T-cell (primary cell): ENCODE measurements at places on chromosomes 6 and 20. TPM values are rescaled to one million over a fixed set of nuclear protein-coding genes. Genes with fewer than 3 reads are reported as not detected.

Gene NRN1
- total RNA-seq: 0.33 TPM

Gene SEC23B
- total RNA-seq: 42.1 TPM

DNA sequence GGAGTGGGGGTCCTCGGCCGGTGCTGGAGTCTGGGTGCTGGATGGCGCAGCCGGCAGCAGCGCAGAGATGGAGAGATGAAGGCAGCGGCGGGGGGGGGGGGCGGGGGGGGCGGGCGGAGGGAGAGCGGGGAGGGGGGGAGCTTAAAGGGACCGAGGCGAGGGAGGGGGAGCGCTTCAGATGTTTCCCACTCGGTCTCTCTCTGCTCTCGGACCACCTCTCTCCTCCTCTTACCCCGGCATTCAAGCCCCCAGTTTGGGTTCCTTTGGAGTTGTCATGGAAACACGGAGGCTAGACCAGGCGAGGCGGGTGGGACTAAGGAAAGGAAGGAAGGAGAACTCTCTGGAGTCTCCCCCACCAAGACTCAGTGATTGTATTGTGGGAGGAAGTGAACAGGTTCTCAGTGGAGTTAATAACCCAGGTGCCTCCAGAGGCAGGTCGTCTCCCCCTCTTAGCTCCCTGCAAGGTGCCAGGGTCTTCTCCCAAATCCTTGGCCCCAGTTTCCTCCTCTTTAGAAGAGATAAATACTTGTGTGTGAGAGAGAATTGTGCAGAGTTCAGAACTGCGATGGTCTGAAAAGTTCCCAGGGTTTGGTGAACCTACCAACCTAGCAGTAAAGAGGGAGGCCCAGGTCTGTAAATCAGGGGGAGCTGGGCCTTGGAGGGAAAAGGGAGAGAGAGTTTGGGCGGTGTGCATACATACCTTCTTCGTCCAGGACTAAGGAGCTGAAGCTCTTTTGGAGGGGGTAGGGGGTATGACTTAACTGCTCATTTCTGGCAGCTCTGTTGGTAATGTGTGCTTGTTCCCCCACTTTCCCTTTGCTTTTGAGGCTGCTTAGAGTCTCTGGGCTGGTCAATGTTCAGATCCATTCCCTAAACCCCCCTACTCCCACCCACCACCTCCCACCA is at the start of gene PRRT1:
Gene PRRT1 (minus strand): TSS at position 77 of the 906 bp plus-strand sequence. CDS start 112 bp downstream, outside the sequence.
- peaks cover 6% of the 10 kb centered on the region for H3K4me1 ChIP-seq
- no peaks in the 10 kb centered on the region for H3K36me3 ChIP-seq
- peaks cover 49% of the 10 kb centered on the region for H3K27me3 ChIP-seq
- H3K27ac ChIP-seq: no peak within 1 kb of the TSS

DNA sequence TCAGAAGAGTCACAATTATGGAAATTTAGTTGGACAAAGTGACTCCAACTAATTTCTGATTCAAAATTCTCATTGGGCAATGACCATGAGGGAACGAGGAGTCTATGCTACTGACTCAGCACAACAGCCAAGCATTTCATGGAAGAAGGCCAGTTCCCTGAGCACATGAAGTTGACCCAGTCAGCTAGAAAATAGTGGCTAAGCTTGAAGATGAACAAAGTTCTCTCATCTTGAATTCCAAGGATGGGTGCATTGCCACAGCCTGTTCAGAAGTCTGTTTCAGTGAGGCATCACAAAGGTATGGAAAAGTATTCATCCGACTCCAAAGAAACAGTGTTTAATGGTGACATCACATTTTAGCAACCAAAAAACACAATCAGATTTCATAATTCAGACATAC is 676.9 kb downstream of the HACE1 start:
- H3K4me3 ChIP-seq: no peak overlapping the region
- H3K27ac ChIP-seq: no peak overlapping the region

- H3K4me3 ChIP-seq: no peak overlapping the region
- DNase-seq: no peak
- H3K27me3 ChIP-seq: no peaks in the 10 kb centered on the region
- peaks cover 67% of the 10 kb centered on the region for H3K4me1 ChIP-seq
These were observed 11.0 kb downstream of the PANK2 start for GRCh38 chr20:3900187-3900604.

Gene ARFGEF3
- total RNA-seq: not detected

DNA sequence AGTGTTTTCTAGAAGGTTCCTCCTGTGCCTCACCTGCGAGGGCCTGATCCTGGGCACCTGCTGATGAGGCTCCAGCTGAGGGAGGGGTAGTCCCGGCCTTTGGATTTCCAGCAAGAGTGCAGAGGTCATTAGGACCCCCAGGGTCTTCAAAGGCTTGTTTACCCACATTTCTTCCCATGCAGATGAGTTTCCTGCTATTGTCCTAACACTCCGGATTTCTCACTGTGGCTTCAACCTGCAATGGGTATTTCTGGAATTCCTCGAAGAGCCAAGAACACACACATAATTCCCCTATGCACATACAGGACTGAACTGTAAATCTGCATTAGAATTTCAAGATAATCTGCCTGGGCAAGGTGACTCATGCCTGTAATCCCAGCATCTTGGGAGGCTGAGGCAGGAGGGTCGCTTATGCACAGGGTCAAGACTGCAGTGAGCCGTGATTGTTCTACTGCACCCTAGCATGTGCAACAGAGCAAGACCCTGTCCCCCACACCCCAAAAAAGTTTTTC is 53.9 kb downstream of the ADNP start:
- no peak overlapping the region for H3K27ac ChIP-seq
- no peak overlapping the region for H3K4me3 ChIP-seq
- DNase-seq: no peak

Gene FHL5
- not detected for total RNA-seq

- no peaks in the 10 kb centered on the region for H3K27me3 ChIP-seq
- no peak overlapping the region for H3K4me3 ChIP-seq
- no peaks in the 10 kb centered on the region for H3K36me3 ChIP-seq
- H3K27ac ChIP-seq: no peak overlapping the region
- DNase-seq: no peak
These were observed 54.9 kb downstream of the ANKRD6 start for GRCh38 chr6:89487864-89488263.

- H3K4me1 ChIP-seq: no peaks in the 10 kb centered on the region
- DNase-seq: no peak
- no peak overlapping the region for H3K4me3 ChIP-seq
These were observed 772.0 kb downstream of the HACE1 start for GRCh38 chr6:104087765-104088164.

DNA sequence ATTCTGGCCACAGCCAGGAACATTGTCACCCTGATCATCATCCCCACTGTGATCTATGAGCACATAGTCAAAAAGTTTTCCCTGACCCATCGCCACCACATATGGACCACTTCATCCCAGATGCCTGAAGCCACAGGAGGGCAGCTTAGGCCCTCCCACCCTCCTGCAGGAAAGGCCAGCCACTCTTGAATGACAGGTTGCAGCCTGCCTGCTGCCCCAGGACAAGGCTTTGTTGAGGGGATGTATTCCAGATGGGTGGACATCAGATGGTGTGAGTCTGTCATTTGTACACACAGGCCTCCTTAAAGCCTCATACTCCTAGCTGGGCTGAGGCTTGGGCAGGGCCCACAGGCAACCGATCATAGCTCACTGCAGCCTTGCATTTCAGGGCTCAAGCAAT is 30.8 kb downstream of the DPPA5 start:
- H3K27ac ChIP-seq: no peak overlapping the region
- no peaks in the 10 kb centered on the region for H3K4me1 ChIP-seq
- no peak for DNase-seq
- no peaks in the 10 kb centered on the region for H3K27me3 ChIP-seq
- no peaks in the 10 kb centered on the region for H3K36me3 ChIP-seq
- no peak overlapping the region for H3K4me3 ChIP-seq

- peak overlapping the region; percentile 98 for H3K27ac ChIP-seq
- no peaks in the 10 kb centered on the region for H3K27me3 ChIP-seq
- H3K36me3 ChIP-seq: no peaks in the 10 kb centered on the region
These were observed 1.3 kb downstream of the NUP153 start for GRCh38 chr6:17705428-17705777.

DNA sequence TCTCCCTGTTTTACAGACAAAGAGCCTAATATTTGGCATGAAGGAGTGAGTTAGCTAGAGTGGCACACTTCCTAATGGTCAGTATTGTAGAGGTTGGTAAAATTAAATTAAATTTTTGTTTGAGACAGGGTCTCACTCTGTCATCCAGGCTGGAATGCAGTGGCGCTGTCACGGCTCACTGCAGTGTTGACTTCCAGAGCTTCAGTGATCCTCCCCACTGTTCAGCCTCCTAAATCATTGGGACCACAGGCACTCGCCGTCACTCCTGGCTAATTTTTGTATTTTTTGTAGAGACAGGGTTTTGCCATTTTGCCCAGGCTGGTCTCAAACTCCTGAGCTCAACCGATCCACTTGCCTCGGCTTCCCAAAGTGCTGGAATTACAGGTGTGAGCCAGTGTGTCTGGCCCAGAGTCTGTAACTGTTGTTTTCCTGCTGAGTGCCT is 70.9 kb downstream of the SCAND1 start:
- no peak overlapping the region for H3K27ac ChIP-seq
- peaks cover 2% of the 10 kb centered on the region for H3K4me1 ChIP-seq
- H3K4me3 ChIP-seq: no peak overlapping the region

DNA sequence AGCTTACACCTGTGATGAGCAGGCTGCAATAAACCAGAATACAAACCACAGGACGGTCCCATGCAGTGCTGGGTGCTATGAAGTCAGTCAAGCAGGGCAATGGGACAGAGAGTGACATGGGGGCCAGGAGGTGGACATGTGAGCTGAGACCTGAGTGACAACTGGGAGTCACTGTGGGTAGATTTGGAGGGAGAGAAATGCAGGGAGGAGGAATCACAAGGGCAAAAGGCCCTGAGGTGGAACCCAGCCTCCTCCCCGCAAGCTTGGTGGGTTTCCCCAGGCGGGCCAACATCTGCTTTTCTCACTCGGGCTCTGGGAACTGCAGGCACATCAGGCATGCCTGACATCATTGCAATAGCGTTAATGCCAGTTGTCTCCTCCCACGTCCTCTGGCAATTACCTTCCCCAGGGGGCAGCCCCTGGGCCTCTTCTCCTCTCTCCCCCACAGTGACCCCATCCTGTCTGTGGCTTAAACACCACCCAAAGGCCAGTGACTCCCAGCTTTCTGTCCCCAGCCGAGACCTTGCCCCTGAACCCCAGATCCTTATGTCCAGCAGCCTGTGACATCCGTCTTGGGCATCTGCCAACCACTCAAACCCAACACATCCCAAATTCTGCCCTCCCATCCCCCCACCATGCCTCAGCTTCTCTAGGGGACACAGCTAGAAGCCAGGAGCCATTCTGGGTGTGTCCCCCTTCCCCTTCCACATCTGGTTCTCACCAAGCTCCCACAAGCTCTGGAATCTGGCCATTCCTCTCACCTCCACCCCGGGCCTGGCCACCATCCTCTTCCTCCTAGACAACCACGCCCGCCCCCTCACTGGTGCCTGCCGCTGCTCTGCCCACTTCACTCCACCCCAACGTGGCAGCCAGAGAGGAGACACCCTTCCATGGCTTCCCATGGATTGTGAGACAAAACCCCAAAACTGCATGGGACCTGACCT is 28.2 kb downstream of the PDRG1 start:
- H3K4me1 ChIP-seq: no peaks in the 10 kb centered on the region
- H3K27ac ChIP-seq: no peak overlapping the region
- DNase-seq: no peak
- H3K4me3 ChIP-seq: no peak overlapping the region

DNA sequence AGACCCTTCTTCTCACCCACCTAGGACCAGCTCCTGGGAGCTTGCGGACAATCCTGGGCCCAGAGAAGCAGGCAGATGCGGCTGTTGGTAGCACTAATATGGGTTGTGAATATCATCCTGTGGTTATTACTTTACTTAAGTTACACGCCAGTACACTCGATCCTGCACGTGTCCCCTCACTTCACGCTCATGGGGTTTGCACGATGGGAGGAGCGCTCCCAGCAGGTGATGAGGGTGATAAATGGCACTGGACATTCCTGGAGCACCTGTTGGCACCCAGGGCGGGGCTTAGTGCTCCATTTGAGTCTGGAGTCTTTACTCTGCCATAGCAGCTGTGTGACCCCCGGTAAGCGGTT is 335.1 kb downstream of the PREX1 start:
- DNase-seq: no peak
- H3K4me3 ChIP-seq: no peak overlapping the region
- H3K27me3 ChIP-seq: no peaks in the 10 kb centered on the region
- H3K27ac ChIP-seq: no peak overlapping the region
- H3K4me1 ChIP-seq: no peaks in the 10 kb centered on the region

DNA sequence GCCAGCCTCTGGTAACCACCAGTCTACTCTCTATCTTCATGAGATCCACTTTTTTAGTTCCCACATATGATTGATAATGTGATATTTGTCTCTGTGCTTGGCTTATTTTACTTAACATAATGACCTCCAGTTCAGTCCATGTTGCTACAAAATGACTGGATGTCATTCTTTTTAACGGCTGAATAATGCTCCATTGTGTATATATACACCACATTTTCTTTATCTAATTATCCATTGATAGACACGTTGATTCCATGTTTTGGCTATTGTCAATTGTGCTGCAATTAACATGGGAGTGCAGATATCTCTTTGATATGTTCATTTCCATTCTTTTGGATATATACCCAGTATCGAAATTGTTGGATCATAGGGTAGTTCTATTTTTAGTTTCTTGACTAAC is 89.3 kb downstream of the ATRN start:
- peaks cover 5% of the 10 kb centered on the region for H3K36me3 ChIP-seq
- no peak overlapping the region for H3K4me3 ChIP-seq
- DNase-seq: no peak

DNA sequence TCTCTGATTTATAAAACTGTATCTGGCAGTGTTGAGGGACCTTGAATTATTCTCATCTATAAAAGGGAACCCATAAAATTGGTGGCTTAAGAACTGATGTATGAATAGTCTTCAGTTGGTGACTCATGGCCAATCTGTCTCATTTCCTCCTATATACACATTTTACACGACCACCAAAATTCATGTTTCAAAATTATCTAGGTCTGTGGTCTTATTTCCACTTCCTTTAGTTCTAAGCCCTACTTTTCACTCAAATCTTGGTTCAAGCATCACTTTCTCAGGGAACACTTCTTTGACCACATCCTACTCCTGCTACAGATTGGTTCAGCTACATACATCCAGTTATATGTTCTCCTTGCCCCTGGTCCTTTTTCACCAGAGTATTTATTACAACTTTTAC is 18.6 kb upstream of the ENPP1 start:
- no peak overlapping the region for H3K4me3 ChIP-seq
- H3K27ac ChIP-seq: no peak overlapping the region
- no peak for DNase-seq

Gene ZC2HC1B
- not detected for total RNA-seq

Gene EIF2S2
- 23.3 TPM for total RNA-seq

DNA sequence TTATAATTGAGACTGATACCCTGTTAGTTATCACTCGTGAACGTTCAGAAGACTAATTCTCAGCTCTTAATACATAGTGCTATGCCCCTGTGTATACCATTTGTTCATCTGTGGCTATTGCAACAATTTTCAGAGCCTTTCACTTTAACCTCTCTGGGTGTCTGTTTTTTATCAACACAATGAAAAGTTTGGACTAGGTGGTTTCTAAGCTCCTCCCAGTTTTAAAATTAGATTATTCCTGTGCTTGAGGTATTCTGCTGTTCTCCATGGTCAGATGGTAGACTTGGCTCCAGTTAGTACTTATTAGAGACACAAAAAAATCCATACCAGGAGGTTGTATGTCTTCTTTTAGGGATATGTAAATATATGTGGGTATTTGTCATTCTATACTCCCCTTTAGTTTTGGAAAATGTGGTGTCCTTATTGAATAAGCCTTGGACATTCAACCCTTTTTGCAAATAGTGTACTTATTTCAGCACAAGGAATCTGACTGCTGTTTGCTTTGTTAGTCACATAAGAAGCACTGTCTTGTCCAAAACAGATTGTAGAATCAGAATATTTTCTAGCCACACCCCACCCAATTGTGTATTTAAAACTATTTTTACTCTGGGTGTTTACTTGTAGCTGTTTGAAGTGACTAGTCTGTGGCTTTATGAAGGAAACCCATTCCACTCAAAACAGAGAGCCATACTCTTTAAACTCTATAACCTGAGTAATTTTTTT is 2.0 kb upstream of the COL10A1 start:
- H3K4me1 ChIP-seq: no peaks in the 10 kb centered on the region
- no peak for DNase-seq
- no peak overlapping the region for H3K4me3 ChIP-seq
